Subcutaneous preadipocyte (primary cell): ENCODE measurements at places on chromosomes 1 and 21. TPM values are rescaled to one million over a fixed set of nuclear protein-coding genes. Genes with fewer than 3 reads are reported as not detected.

The PKP1 gene
- total RNA-seq: under 0.01 and 0.78 TPM in 2 replicates

The TNFSF4 gene
- 0.73 and 1.8 TPM in 2 replicates for total RNA-seq

The TMEM240 gene
- 2.6 and 3.1 TPM in 2 replicates for total RNA-seq

The ATP1A4 gene
- not detected in 2 replicates for total RNA-seq

The CELA2B gene
- not detected in 2 replicates for total RNA-seq

The MYBPH gene
- total RNA-seq: 0.37 and 0.39 TPM in 2 replicates

The KCNQ4 gene
- total RNA-seq: not detected in 2 replicates

The CXADR gene
- total RNA-seq: 0.59 and 1.1 TPM in 2 replicates

The ADARB1 gene
- total RNA-seq: 3.3 and 5.7 TPM in 2 replicates

The DCDC2B gene
- not detected in 2 replicates for total RNA-seq

The SPATA45 gene
- total RNA-seq: not detected in 2 replicates

The ATXN7L2 gene
- total RNA-seq: 2.7 and 5.9 TPM in 2 replicates

The SMIM1 gene
- total RNA-seq: 0.39 TPM in 1 of 2 replicates, not detected in the other

The RHEX gene
- total RNA-seq: not detected in 2 replicates

The C1orf226 gene
- under 0.01 TPM in 1 of 2 replicates, not detected in the other for total RNA-seq

The AVPR1B gene
- total RNA-seq: not detected in 2 replicates

The SH2D5 gene
- total RNA-seq: 1.8 and 3.1 TPM in 2 replicates

The SAMD13 gene
- total RNA-seq: 0.73 and 1.4 TPM in 2 replicates

The FAM78B gene
- 0.98 and 1.1 TPM in 2 replicates for total RNA-seq

The RAB42 gene
- total RNA-seq: 3.3 and 8.5 TPM in 2 replicates

The NBPF3 gene
- total RNA-seq: 8.1 and 16.4 TPM in 2 replicates
